Airway epithelial cell (primary cell): ENCODE measurements at places on chromosomes 4 and X. TPM values are rescaled to one million over a fixed set of nuclear protein-coding genes. Genes with fewer than 3 reads are reported as not detected.

Gene AFF2
- 0.07 and 0.37 TPM in 2 replicates for total RNA-seq

Gene NFKB1
- total RNA-seq = 23.8 and 33.9 TPM in 2 replicates

Gene FGFBP2
- total RNA-seq = not detected in 2 replicates

Gene CTAG2
- total RNA-seq = not detected in 2 replicates

Gene NALF2
- total RNA-seq = 0.21 TPM in 1 of 2 replicates, not detected in the other

Gene POF1B
- total RNA-seq = 3.8 and 7.1 TPM in 2 replicates

Gene RAB28
- total RNA-seq = 12.3 and 12.5 TPM in 2 replicates

Gene LDOC1
- 6.2 and 17.4 TPM in 2 replicates for total RNA-seq

Gene PARM1
- total RNA-seq = 0.07 TPM in 1 of 2 replicates, not detected in the other

Gene CHIC2
- 17.0 and 28.8 TPM in 2 replicates for total RNA-seq

Gene AKAP14
- not detected in 2 replicates for total RNA-seq

Gene PPEF2
- not detected in 2 replicates for total RNA-seq

Gene MAP3K15
- total RNA-seq = not detected in 2 replicates

Gene MSANTD1
- 0.14 and 0.46 TPM in 2 replicates for total RNA-seq

Gene RNF212
- total RNA-seq = 0.35 TPM in 1 of 2 replicates, not detected in the other

Gene MEPE
- total RNA-seq = not detected in 2 replicates

Gene LONRF3
- total RNA-seq = not detected in 2 replicates

Gene TBC1D8B
- total RNA-seq = 4.7 and 4.8 TPM in 2 replicates

Gene TMSB15C
- total RNA-seq = 0.42 and 1.1 TPM in 2 replicates

Gene PRSS12
- total RNA-seq = 16.8 and 19.0 TPM in 2 replicates

Gene FDCSP
- not detected in 2 replicates for total RNA-seq

Gene UNC5C
- total RNA-seq = not detected in 2 replicates

Gene ODAPH
- total RNA-seq = not detected in 2 replicates

Gene THAP9
- total RNA-seq = 0.84 and 2.6 TPM in 2 replicates

Gene FGA
- total RNA-seq = not detected in 2 replicates

Gene NUDT9
- 14.9 and 19.9 TPM in 2 replicates for total RNA-seq

Gene GLRA2
- total RNA-seq = not detected in 2 replicates

Gene CLDN22
- not detected in 2 replicates for total RNA-seq

Gene SSX2
- total RNA-seq = not detected in 2 replicates

Gene MAGEA11
- not detected in 2 replicates for total RNA-seq

Gene GAGE12H
- total RNA-seq = not detected in 2 replicates

Gene ADGRG2
- 0.07 and 0.09 TPM in 2 replicates for total RNA-seq

Gene CT45A3
- not detected in 2 replicates for total RNA-seq

Gene CSAG2
- not detected in 2 replicates for total RNA-seq

Gene ZFYVE28
- 0.19 and 1.3 TPM in 2 replicates for total RNA-seq

Gene SRPX
- total RNA-seq = 11.2 and 13.6 TPM in 2 replicates

Gene TKTL1
- total RNA-seq = not detected in 2 replicates

Gene SH3TC1
- total RNA-seq = 36.3 and 37.0 TPM in 2 replicates

Gene CENPC
- 8.9 and 15.0 TPM in 2 replicates for total RNA-seq

Gene TRIM61
- 0.79 and 1.2 TPM in 2 replicates for total RNA-seq

Gene ZCCHC12
- not detected in 2 replicates for total RNA-seq

Gene TAF7L
- total RNA-seq = not detected in 2 replicates

Gene LETM1
- total RNA-seq = 73.7 and 76.5 TPM in 2 replicates

Gene HERC5
- 0.28 TPM in 1 of 2 replicates, not detected in the other for total RNA-seq

Gene TXK
- total RNA-seq = not detected in 2 replicates

Gene ZC4H2
- 8.0 and 11.9 TPM in 2 replicates for total RNA-seq

Gene FREM3
- total RNA-seq = not detected in 2 replicates

Gene GRIA3
- 0.21 and 0.28 TPM in 2 replicates for total RNA-seq

Gene SMAD1
- total RNA-seq = 22.8 and 33.2 TPM in 2 replicates

Gene SEL1L3
- 20.0 and 23.7 TPM in 2 replicates for total RNA-seq

Gene STK32B
- not detected in 2 replicates for total RNA-seq

Gene CACNA1F
- total RNA-seq = under 0.01 TPM in 1 of 2 replicates, not detected in the other

Gene FAM9C
- not detected in 2 replicates for total RNA-seq

Gene BCORL1
- 1.7 and 2.8 TPM in 2 replicates for total RNA-seq

Gene TSPAN7
- 2.1 and 3.4 TPM in 2 replicates for total RNA-seq

Gene MAPK10
- 5.5 and 6.5 TPM in 2 replicates for total RNA-seq

Gene MAGEB3
- total RNA-seq = not detected in 2 replicates

Gene SLIT2
- total RNA-seq = 0.37 and 0.63 TPM in 2 replicates

Gene CXorf58
- not detected in 2 replicates for total RNA-seq

Gene IGBP1
- 44.7 and 45.2 TPM in 2 replicates for total RNA-seq
